ENCODE measurements at places on chromosomes 7 and 10. TPM values are rescaled to one million over a fixed set of nuclear protein-coding genes. Genes with fewer than 3 reads are reported as not detected.
A peak's percentile ranks its signal among the peaks of the same experiment; 100 is the strongest.

MACROH2A2 gene
- not detected for total RNA-seq

GRCh38 chr10:876438-876837, 55.1 kb downstream of the LARP4B start:
- H3K27me3 ChIP-seq, result no peaks in the 10 kb centered on the region
- peaks cover 8% of the 10 kb centered on the region for H3K4me1 ChIP-seq
- no peak overlapping the region for H3K27ac ChIP-seq

- H3K36me3 ChIP-seq, result no peaks in the 10 kb centered on the region
- H3K27ac ChIP-seq, result no peak overlapping the region
- H3K27me3 ChIP-seq, result no peaks in the 10 kb centered on the region
- H3K4me3 ChIP-seq, result no peak overlapping the region
- DNase-seq, result no peak
These were observed 5.8 kb upstream of the ESYT2 start for GRCh38 chr7:158834878-158835784.

GRCh38 chr7:139738101-139738489, 39.7 kb downstream of the HIPK2 start:
- H3K4me3 ChIP-seq, result no peak overlapping the region
- peaks cover 8% of the 10 kb centered on the region for H3K4me1 ChIP-seq
- H3K27ac ChIP-seq, result no peak overlapping the region

- no peak overlapping the region for H3K4me3 ChIP-seq
- no peak for DNase-seq
- H3K36me3 ChIP-seq, result no peaks in the 10 kb centered on the region
- H3K4me1 ChIP-seq, result no peaks in the 10 kb centered on the region
- H3K27me3 ChIP-seq, result no peaks in the 10 kb centered on the region
- no peak overlapping the region for H3K27ac ChIP-seq
These were observed 473.8 kb downstream of the KCNMA1 start for GRCh38 chr10:77163670-77164348.

DNA sequence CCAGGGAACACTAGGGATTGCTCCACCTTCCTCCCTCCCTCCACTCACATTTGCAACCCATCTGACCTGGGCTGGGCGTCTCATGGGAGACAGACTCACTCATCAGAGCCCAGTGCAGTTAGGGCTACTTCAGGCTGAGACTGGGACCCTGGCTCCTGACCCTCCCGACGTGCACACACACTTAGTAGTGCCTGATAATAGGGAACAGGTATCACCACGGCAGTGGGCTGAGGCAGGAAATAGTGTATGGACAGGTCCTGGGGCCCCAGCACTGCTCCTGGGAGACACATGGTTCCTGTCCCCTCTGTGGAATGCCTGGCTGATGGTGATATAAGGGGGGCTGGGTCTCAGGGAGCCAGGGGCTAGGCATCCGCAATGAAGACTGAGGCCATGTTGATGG, 14.3 kb downstream of the AQP1 start:
- no peaks in the 10 kb centered on the region for H3K4me1 ChIP-seq
- DNase-seq, result no peak
- no peaks in the 10 kb centered on the region for H3K36me3 ChIP-seq
- H3K4me3 ChIP-seq, result no peak overlapping the region

CDH23 gene
- total RNA-seq, result 0.16 TPM

DOCK4 gene
- 0.48 TPM for total RNA-seq

- no peaks in the 10 kb centered on the region for H3K27me3 ChIP-seq
- H3K36me3 ChIP-seq, result no peaks in the 10 kb centered on the region
- H3K27ac ChIP-seq, result no peak overlapping the region
- peaks cover 25% of the 10 kb centered on the region for H3K4me1 ChIP-seq
- DNase-seq, result no peak
These were observed 7.8 kb downstream of the TES start for GRCh38 chr7:116218051-116218645.

IRF5 gene
- total RNA-seq, result 74.6 TPM

- no peaks in the 10 kb centered on the region for H3K27me3 ChIP-seq
- H3K36me3 ChIP-seq, result no peaks in the 10 kb centered on the region
- DNase-seq, result no peak
- H3K4me1 ChIP-seq, result no peaks in the 10 kb centered on the region
These were observed 140.4 kb upstream of the MAGI2 start for GRCh38 chr7:79593866-79594301.

- peaks cover 2% of the 10 kb centered on the region for H3K27me3 ChIP-seq
- no peak overlapping the region for H3K27ac ChIP-seq
- no peaks in the 10 kb centered on the region for H3K36me3 ChIP-seq
- no peak for DNase-seq
- no peak overlapping the region for H3K4me3 ChIP-seq
- H3K4me1 ChIP-seq, result no peaks in the 10 kb centered on the region
These were observed 402.0 kb downstream of the RPS24 start for GRCh38 chr10:78435484-78436221.

DNA sequence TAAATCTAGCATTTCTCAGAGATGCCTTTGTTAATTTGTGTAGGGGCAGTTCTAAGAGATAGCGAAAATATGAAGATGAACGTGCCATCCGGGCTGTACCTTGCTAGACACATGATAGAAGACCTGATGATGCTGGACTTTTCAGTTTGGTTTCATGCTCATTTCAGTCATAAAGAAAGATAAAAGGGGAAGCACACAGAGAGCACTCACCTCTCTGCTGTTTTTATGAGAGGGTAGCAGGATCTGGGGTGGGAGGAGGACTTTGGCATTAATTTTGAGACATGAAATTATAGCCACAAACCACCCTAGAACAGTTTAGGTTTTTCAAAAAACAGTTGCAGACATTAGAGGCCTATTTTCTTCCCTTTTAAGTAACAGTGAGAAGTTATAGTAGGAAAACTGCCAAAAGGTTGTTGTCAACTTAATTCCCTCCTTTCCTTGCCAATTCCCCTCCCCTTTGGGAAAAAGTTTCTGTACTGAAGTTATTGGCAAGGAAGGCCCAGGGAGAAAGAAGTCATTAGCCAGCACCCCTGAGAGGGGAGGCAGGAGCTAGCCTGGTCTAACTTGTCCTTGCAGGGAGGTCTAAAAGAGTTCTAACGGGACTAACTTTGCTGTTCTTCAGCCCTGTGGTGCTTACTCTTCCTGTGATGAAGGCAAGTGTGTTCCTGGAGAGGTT, 2.6 kb downstream of the ST7 start:
- H3K27ac ChIP-seq, result peak overlapping the region; percentile 98
- peak overlapping the region; percentile 76 for H3K4me3 ChIP-seq
- peaks cover 27% of the 10 kb centered on the region for H3K4me1 ChIP-seq
- peak; percentile 92 for DNase-seq
- no peaks in the 10 kb centered on the region for H3K36me3 ChIP-seq
- no peaks in the 10 kb centered on the region for H3K27me3 ChIP-seq

DNA sequence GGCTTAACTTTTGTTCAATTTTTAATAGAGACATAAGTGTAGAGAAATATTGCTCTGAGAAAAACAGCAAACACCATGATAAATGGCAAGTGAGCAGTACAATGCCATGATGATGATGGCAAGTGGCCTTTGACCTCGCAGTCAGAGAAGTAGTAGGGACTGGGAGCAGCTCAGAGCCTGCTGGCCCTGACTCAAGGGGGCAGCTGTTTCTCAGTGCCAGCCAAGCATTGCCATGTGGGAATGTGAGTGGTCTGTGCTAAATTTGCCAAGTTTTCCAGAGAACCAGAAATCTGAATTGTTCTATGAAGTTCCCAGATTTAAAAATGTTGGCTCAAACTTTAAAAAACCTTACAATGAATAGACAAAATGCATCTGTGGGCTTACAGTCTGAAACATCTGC, 187.9 kb downstream of the BICC1 start:
- no peaks in the 10 kb centered on the region for H3K36me3 ChIP-seq
- H3K27ac ChIP-seq, result no peak overlapping the region
- DNase-seq, result no peak
- H3K27me3 ChIP-seq, result no peaks in the 10 kb centered on the region

CPN1 gene
- 0.10 TPM for total RNA-seq

- no peak overlapping the region for H3K27ac ChIP-seq
- H3K4me1 ChIP-seq, result no peaks in the 10 kb centered on the region
- H3K27me3 ChIP-seq, result no peaks in the 10 kb centered on the region
- no peak for DNase-seq
- no peaks in the 10 kb centered on the region for H3K36me3 ChIP-seq
- H3K4me3 ChIP-seq, result no peak overlapping the region
These were observed 63.2 kb downstream of the DGKB start for GRCh38 chr7:14839307-14839706.

LMTK2 gene
- 8.7 TPM for total RNA-seq

DRGX gene
- total RNA-seq, result not detected

GRCh38 chr10:96700374-96701099, 19.8 kb downstream of the PIK3AP1 start:
- peak overlapping the region; percentile 85 for H3K27ac ChIP-seq
- H3K27me3 ChIP-seq, result no peaks in the 10 kb centered on the region
- no peaks in the 10 kb centered on the region for H3K36me3 ChIP-seq

DNA sequence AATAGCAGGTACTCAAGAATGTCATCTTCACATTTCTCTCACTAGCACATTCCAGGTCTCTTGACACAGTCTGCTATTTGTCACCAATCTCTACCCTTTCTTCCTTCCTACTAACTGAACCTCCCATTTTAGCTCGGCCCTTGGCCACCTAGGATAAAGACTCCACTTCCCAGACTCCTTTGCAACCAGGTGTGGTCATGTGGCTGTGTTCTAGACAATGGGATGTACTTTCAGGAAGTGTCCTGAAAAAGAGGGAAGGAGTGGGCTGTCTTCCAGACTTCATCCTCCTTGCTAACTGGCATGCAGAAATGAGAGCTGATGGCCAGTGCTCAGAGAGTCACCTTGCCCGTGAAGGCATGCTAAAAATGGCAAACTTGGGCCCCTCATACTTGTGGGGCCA, 139.2 kb downstream of the AMPH start:
- no peak overlapping the region for H3K4me3 ChIP-seq
- H3K27ac ChIP-seq, result no peak overlapping the region
- H3K36me3 ChIP-seq, result no peaks in the 10 kb centered on the region
- no peaks in the 10 kb centered on the region for H3K4me1 ChIP-seq
- DNase-seq, result no peak
- H3K27me3 ChIP-seq, result no peaks in the 10 kb centered on the region

GRCh38 chr7:17069146-17069545, 187.4 kb upstream of the AGR3 start:
- H3K27me3 ChIP-seq, result no peaks in the 10 kb centered on the region
- H3K27ac ChIP-seq, result peak overlapping the region; percentile 74
- DNase-seq, result no peak
- H3K4me1 ChIP-seq, result peaks cover 23% of the 10 kb centered on the region
- no peak overlapping the region for H3K4me3 ChIP-seq
- no peaks in the 10 kb centered on the region for H3K36me3 ChIP-seq

Measured in GM12878 (cell line).